ENCODE measurements at places on chromosomes 3 and 15. TPM values are rescaled to one million over a fixed set of nuclear protein-coding genes. Genes with fewer than 3 reads are reported as not detected.

DNA sequence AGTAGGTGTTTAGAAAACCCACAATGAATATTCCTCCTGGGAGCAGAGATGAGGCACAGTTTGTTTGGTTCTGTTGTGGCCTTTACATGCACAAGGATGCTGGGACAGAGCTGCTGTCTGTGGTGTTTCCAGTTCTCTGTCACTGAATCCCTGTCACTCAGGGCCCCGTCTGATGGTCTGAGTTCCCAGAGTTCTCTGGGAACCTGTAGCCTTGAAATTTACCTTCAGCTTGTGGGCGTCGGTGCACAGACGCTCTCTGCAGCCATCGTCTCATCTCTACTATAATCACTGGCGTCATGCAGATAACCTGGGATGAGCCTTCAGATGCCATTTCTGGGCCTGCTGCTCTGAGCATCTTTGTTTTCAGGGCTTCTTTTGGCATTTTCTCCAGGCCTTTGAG is 81.9 kb downstream of the LRRK1 start:
- no peaks in the 10 kb centered on the region for H3K4me1 ChIP-seq
- H3K27me3 ChIP-seq: no peaks in the 10 kb centered on the region
- no peak overlapping the region for H3K4me3 ChIP-seq

- DNase-seq: no peak
- peaks cover 6% of the 10 kb centered on the region for H3K36me3 ChIP-seq
- H3K27ac ChIP-seq: no peak overlapping the region
These were observed 134.1 kb downstream of the VPS8 start for GRCh38 chr3:184945886-184946625.

Gene XIRP1
- polyA plus RNA-seq: not detected

- no peaks in the 10 kb centered on the region for H3K4me1 ChIP-seq
- no peak for DNase-seq
- no peak overlapping the region for H3K27ac ChIP-seq
- H3K27me3 ChIP-seq: no peaks in the 10 kb centered on the region
- no peaks in the 10 kb centered on the region for H3K36me3 ChIP-seq
These were observed 179.9 kb downstream of the ZBTB20 start for GRCh38 chr3:114967168-114967567.

Gene PIGZ
- not detected for polyA plus RNA-seq

DNA sequence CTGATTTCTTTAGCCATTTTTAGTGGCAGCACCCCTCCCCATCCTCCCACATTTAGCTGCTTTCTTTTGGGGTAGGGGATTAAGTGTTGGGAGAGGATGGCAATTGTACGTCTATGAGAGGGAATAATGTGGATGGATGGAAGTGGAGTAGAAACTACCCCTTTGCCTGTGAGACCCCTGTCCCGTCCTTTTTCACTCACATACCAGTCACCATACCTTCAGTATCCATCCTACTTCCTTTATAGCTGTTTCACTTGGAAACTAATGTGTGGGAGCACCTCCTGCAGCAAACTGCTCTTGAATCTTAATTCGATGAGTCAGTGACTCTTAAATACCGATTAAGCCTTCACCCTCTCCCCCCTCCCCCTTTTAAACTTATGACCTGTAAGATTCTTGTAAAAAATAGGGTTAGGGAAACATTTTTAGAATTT is 730 bp downstream of the SPRED1 start:
- DNase-seq: no peak
- H3K27me3 ChIP-seq: peaks cover 3% of the 10 kb centered on the region
- no peaks in the 10 kb centered on the region for H3K36me3 ChIP-seq

GRCh38 chr3:28134792-28135375 is 106.5 kb upstream of the CMC1 start:
- H3K27ac ChIP-seq: no peak overlapping the region
- H3K36me3 ChIP-seq: no peaks in the 10 kb centered on the region
- H3K4me1 ChIP-seq: no peaks in the 10 kb centered on the region
- no peak for DNase-seq
- H3K4me3 ChIP-seq: no peak overlapping the region
- H3K27me3 ChIP-seq: no peaks in the 10 kb centered on the region

DNA sequence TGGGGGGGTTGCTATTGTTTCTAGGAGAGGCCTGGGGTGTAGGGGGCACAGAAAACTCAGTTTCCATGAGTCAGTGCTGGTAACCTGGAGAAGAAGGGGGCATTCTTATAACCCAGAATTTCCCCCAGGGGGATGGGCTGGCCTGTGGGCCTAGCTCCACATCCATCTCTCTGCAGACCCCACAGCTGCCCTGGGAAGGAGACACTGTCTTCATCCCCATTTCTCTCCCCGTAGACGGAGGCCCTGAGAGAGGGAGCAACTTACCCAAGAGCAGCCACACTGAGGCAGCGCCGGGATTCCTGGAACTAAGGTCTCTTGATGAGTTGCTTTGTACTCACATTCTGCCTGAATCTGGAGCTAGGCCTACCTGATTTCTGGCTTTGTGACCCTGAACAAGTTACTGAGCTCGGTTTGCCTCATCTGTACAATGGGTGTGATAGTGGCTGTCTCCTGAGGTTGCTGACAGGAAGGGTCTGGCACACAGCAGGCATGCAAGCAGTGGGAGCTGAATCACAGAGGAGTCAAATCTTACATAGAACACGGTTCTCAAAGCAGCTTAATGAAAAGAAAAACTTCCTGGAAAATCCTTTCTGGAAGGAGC is 55.0 kb upstream of the LCTL start:
- peak overlapping the region; percentile 65 for H3K27ac ChIP-seq
- no peaks in the 10 kb centered on the region for H3K4me1 ChIP-seq
- no peaks in the 10 kb centered on the region for H3K27me3 ChIP-seq

DNA sequence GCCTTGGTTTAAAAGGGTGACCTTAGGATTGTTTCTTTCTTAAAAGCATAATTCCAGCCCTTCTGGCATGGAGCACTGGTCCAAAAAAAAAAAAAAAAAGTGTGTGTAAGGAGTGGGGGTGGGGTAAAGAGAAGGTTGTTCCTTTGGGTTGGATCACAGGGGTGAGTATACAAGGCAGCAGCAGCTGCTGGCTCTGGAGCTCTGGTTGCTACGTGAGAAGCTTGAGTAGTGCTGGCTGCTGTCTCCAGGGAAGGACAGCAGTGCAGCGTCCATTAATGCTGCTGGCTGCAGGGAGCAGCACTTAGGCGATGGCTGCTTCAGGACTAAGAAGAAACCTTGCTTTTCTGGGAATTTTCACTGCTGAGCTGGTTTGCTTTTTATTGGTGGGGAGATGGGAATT is 2.3 kb downstream of the SETD5 start:
- H3K36me3 ChIP-seq: peaks cover 5% of the 10 kb centered on the region
- DNase-seq: no peak
- peaks cover 66% of the 10 kb centered on the region for H3K4me1 ChIP-seq
- peak overlapping the region; percentile 95 for H3K27ac ChIP-seq
- H3K27me3 ChIP-seq: no peaks in the 10 kb centered on the region
- peak overlapping the region; percentile 85 for H3K4me3 ChIP-seq

DNA sequence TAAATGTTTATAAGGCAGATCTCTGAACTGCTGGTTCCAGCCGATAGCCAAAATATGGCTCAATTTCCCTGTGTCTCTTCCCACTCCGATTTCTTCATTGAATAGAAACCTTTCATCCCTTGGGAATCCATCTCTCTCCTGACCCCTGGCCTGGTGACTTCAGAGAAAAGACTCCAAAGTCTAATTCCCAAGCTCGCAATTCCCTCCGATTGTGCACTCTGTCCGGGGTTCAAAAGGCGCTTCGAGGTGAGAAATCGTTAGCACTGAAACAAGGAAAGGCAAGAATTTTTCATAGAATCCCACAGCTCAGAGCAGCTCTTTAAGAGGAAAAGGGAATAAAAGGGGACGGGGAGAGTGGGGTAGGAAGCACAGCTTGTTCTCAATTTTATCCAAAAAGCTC is 18.4 kb upstream of the RAD18 start:
- H3K4me3 ChIP-seq: no peak overlapping the region
- DNase-seq: no peak
- no peaks in the 10 kb centered on the region for H3K4me1 ChIP-seq
- H3K27me3 ChIP-seq: peaks cover 24% of the 10 kb centered on the region
- no peak overlapping the region for H3K27ac ChIP-seq

Gene CCR1
- polyA plus RNA-seq: 10.8 TPM

DNA sequence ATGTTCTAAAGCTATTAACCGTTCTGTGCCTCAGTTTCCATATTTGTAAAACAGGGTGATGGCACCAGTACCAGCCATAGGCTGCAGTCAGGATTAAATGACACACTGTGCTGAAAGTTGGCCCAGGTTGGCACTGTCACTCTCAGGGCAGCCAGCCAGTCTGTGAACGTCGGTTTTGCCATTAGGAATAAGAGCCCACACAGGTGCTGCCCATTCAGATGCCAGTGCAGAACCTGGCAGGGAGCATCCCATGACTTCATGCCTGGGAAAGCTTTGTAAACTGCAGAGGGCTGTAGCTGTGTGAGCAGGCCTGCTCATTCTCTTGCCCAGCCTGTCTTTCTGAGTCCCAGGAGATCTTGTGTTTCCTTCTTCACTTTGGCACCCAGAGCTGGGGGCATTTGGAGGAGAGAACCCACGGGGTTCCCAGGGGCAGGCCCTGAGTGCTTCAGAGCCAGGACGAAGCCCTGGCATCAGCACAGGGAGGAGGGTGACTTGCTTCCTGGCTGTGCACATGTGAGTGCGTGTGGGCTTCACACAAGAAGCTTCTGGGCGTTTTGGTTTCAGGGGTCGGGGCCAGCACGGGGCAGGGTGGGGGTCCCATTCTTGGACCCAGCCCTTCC is 46.9 kb downstream of the ZNF710 start:
- H3K36me3 ChIP-seq: no peaks in the 10 kb centered on the region
- H3K4me1 ChIP-seq: no peaks in the 10 kb centered on the region
- peak; percentile 36 for DNase-seq

DNA sequence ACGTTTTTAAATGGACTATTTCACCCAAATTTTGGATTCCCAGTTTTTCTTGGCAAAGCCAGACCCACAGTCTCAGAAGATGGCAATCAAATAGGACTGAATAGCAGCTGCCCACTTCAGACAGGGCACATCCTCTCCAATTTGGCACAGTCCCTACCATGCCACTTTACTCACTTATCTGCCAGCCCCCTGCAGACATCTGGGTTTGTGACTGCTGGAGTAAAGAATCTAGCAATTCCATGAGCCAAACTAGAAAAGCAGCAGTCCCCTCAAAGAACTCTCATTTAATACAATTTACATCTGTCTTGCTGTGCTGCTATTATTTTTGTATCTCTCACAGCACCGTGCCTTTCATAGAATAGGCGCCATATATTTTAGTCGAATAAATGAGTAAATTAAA is 16.0 kb upstream of the LRRN1 start:
- H3K4me1 ChIP-seq: no peaks in the 10 kb centered on the region
- H3K36me3 ChIP-seq: no peaks in the 10 kb centered on the region
- no peak for DNase-seq

Gene RETNLB
- not detected for polyA plus RNA-seq

GRCh38 chr15:35980719-35981118 is 434.8 kb upstream of the DPH6 start:
- DNase-seq: no peak
- H3K4me3 ChIP-seq: no peak overlapping the region
- H3K27ac ChIP-seq: no peak overlapping the region
- no peaks in the 10 kb centered on the region for H3K36me3 ChIP-seq

- no peaks in the 10 kb centered on the region for H3K27me3 ChIP-seq
- DNase-seq: no peak
- H3K36me3 ChIP-seq: no peaks in the 10 kb centered on the region
- no peaks in the 10 kb centered on the region for H3K4me1 ChIP-seq
These were observed 393.4 kb downstream of the NTRK3 start for GRCh38 chr15:87863152-87863551.

Gene TFG
- 45.4 TPM for polyA plus RNA-seq

DNA sequence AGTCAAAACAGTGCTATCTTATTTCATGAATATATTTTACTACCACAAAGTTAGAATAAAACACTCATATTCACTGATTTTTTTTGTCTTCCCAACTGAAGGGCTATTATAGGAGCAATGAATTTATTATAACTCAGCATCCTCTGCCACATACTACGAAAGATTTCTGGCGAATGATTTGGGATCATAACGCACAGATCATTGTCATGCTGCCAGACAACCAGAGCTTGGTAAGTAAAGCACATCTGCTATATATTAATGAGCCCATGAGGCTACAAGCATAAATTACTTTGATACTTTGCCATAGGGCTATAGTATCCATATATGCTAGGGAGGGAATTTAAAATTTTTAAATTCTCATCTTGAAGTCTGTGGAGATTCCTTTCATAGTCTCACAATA is 95.9 kb downstream of the FEZF2 start:
- no peak overlapping the region for H3K4me3 ChIP-seq
- no peak for DNase-seq
- no peaks in the 10 kb centered on the region for H3K27me3 ChIP-seq
- H3K36me3 ChIP-seq: no peaks in the 10 kb centered on the region
- no peak overlapping the region for H3K27ac ChIP-seq

Gene MAGEL2
- not detected for polyA plus RNA-seq

- no peaks in the 10 kb centered on the region for H3K36me3 ChIP-seq
- H3K4me3 ChIP-seq: no peak overlapping the region
- peaks cover 9% of the 10 kb centered on the region for H3K27me3 ChIP-seq
These were observed 3.2 kb downstream of the ITGB5 start for GRCh38 chr3:124883766-124884473.

- peaks cover 8% of the 10 kb centered on the region for H3K36me3 ChIP-seq
- H3K4me3 ChIP-seq: no peak overlapping the region
- H3K27ac ChIP-seq: no peak overlapping the region
- H3K27me3 ChIP-seq: no peaks in the 10 kb centered on the region
- DNase-seq: no peak
- peaks cover 31% of the 10 kb centered on the region for H3K4me1 ChIP-seq
These were observed 24.6 kb upstream of the NFKBIZ start for GRCh38 chr3:101824702-101825101.

Gene RLBP1
- not detected for polyA plus RNA-seq

DNA sequence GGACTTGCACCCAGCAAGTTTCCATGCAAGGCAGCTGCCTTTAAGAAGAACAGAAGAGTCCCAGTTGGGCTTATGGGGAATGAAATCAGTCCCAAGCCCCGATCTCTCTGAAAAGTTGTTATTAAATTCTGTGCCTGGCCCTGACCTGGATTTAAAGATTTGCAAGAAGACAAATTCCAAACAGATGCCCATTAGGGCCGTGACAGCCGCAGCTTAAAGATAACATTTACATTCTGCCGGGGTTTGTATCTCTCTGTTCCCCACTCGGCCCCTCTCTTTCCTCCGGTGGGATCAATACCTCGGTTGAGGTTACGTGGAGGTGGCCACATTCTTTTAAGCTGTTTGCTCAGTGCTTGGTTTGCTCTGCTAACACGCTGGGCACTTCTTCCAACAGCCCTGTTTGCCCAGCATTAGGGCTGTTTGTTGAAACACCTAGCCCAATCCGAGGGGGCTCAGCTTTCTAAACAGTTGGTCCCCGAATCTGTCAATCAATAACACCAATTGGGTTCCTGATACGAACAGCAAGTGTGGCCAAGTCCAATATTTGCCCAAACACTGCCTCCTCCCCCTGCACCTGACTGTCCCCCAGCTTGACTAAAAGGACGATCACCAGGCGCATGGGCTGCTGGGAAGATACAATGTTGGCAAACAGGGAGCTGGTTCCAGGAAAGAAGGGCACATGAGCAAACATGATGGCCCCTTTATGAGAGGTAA is 108.6 kb downstream of the RPLP1 start:
- peaks cover 3% of the 10 kb centered on the region for H3K27me3 ChIP-seq
- no peak overlapping the region for H3K4me3 ChIP-seq
- no peak overlapping the region for H3K27ac ChIP-seq

- peaks cover 1% of the 10 kb centered on the region for H3K4me1 ChIP-seq
- no peaks in the 10 kb centered on the region for H3K27me3 ChIP-seq
- no peak overlapping the region for H3K27ac ChIP-seq
- DNase-seq: no peak
These were observed 3.8 kb upstream of the SLMAP start for GRCh38 chr3:57752307-57752706.
